Fibroblast of lung (primary cell): ENCODE measurements at places on chromosomes 4 and X. TPM values are rescaled to one million over a fixed set of nuclear protein-coding genes. Genes with fewer than 3 reads are reported as not detected.

DNA sequence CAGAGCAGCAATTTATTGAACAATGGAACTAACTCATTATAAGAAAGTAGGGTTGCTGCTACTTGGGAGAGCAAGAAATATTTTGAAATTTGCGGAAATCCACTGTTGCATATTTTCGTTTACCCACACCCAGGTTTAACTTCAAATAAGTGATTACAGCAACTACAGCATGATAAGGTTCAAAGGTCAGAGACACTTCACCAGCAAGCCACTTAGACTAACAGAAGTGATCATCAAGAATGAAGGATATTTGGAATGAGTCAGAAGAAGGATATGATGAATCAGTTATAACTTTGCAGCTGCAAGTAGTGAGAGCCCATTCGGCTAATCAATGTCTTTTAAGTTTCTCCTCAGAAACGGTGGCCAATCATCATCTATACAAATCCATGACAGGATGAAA is 199.3 kb downstream of the TMA16 start:
- DNase-seq: peak; percentile 53

- DNase-seq: no peak
Measured at GRCh38 chr4:86970447-86971354, 35.9 kb downstream of the AFF1 start.

DNA sequence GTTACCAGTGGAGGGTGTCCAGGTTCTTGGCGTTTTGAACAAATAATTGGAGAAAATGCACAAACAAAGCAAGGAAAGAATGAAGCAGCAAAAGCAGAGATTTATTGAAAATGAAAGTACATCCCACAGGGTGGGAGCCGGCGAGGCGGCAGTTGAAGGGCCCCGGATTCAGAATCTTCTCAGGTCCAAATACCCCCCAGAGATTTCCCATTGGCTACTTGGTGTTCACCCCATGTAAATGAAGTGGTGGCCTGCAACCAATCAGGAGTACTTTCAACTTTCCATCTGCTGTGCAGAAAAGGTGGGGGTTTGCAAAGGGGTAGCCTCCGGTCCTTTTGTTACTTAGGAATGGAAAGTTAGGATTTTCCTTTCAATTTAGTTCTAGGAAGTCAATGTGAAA is 1447.0 kb downstream of the C4orf33 start:
- DNase-seq: no peak

BST1 gene
- total RNA-seq: 14.6 and 15.7 TPM in 2 replicates

SULT1B1 gene
- total RNA-seq: not detected in 2 replicates

- no peak for DNase-seq
Measured at GRCh38 chrX:153681175-153681574, 6.6 kb upstream of the SLC6A8 start.

DNA sequence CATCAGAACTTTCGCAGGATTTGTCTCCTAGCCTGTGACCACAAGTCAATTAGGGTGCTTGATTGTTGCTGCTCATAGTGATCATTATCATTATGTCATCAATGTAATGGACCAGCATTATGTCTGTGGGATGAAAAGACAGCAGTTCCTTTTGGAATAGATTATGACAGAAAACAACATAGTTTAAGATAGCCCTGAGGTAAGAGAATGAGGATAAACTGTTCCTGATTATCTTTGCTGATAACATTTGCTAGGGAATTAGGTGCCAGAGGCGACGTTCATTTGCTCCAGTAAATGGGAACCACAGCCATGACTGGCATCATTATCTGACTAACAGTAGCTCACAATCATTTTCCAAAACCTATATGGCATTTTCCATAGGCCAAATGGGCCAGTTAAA is 12.7 kb upstream of the THOC2 start:
- DNase-seq: peak; percentile 6

DNA sequence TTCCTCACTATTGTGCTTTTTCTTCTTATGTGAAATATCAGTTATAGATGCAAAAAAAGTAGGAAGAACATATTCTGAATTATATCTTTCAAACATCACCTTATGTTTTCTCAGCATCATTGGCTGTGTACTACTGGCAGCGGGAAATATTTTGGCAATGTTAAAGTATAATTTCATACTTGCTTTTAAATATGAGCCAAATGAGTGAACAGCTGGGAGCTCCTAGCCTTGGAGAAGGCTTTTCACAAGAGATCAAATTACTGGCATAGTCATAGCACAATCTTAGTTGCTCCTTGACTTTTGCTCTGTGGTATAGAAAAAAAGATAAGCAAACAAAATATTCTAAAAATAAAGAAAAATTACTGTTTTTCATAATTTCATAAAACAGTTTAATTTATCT is 1575.8 kb upstream of the PABPC4L start:
- peak; percentile 12 for DNase-seq

F9 gene
- total RNA-seq: not detected in 2 replicates

DKK2 gene
- under 0.01 and 1.2 TPM in 2 replicates for total RNA-seq

DNA sequence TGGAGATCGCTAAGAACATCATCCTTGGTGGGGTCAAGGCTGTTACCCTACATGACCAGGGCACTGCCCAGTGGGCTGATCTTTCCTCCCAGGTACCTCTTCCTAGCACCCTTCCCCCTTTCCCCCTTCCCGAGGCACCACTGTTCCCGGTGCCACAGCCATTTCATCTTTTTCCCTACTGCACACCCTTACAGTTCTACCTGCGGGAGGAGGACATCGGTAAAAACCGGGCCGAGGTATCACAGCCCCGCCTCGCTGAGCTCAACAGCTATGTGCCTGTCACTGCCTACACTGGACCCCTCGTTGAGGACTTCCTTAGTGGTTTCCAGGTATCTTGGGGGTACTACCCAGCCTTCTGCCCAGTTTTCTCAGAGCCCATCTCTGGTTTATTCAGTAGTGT is 5.7 kb downstream of the UBA1 start:
- DNase-seq: no peak

DNA sequence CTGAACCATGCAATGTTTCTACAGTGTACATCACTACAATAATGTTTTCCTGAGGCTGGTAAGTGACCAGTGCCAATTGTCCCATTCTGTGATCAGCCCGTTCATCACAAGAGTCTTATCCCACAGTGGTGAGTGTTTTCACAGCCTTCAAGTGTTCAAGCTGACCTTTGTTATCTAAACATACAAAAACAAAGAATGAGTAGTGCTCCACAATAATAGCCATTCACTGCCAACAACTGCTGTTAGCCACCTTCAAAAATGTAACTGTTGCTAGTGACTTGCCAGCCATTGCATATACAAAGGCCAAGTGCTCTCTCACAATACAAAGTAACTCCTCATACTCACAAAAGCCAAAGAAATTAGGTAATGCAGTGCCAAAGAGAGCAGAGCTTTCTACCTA is 1084.1 kb downstream of the FAM133A start:
- no peak for DNase-seq

SLC7A11 gene
- 46.0 and 74.8 TPM in 2 replicates for total RNA-seq

DNA sequence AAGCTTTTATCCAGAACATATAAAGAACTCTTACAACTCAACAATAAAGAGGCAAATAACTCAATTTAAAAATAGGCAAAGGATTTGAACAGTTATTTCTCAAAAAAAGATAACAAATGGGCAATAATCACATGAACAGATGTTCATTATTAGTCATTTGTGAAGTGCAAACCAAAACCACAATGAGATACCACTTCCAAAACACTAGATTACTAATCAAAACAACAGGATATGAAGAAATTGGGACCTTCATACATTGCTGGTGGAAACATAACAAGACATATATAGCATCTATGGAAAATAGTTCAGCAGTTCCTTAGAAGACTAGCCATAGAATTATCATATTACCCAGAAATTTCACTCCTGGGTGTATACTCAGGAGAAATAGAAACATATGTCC is 224.6 kb downstream of the FBXO8 start:
- DNase-seq: no peak

GRCh38 chrX:13476384-13476783 is 93.0 kb upstream of the EGFL6 start:
- DNase-seq: no peak

- no peak for DNase-seq
Measured at GRCh38 chrX:154800478-154801210, 4.6 kb downstream of the MPP1 start.
